ENCODE measurements at places on chromosomes 12 and 14. TPM values are rescaled to one million over a fixed set of nuclear protein-coding genes. Genes with fewer than 3 reads are reported as not detected.

DNA sequence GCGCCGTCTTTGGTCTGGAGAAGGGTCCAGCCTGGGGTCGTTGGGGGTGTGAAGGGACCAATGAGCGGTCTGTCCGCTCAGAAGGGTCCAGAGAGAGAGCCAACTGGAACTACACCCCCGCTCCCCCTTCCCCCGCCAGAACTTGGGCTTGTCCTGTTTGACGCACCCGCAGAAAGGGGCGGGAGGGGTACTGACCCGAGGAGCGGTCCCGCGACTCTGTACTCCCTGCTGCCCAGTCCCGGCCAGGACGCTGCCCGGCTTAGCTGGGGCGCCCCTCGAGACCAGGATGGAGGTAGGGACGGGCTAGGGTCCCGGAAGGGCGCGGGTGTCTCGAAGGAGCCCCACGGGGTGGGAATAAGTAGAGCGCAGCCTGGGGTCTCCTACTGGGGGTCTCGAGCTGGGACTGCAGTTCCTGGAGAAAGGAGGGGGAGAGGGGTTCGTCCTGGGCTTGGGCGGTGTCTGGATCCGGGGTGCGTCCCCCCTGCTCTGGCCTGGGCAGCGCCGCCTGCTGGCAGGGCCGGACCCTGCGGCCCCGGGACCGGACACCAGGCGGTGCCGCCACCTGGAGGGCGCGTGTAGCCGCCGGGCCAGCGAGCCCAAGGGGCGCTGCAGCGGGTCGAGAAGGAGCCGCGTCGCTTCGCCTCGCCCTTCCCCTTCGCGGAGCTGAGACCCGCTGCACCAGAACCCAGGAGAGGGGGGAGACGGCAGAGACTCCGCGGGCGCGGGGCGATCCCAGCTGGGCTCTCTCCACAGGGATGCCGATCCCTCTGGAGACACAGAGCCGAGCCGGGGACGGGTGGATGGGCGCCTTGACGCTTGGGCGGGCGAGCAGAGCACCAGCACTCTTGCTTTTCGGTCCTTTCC is 3.8 kb upstream of the CACNB3 start:
- DNase-seq, result no peak

GRCh38 chr14:72420749-72421474 is 473.0 kb downstream of the DPF3 start:
- DNase-seq, result peak; percentile 58

GRCh38 chr12:55993230-55993853 is 3.7 kb upstream of the SUOX start:
- no peak for DNase-seq

Gene PPTC7
- polyA plus RNA-seq, result 21.2 TPM

- DNase-seq, result no peak
Observed at GRCh38 chr14:33674927-33675326, 275.9 kb downstream of the EGLN3 start.

Gene C14orf119
- 90.1 TPM for polyA plus RNA-seq

DNA sequence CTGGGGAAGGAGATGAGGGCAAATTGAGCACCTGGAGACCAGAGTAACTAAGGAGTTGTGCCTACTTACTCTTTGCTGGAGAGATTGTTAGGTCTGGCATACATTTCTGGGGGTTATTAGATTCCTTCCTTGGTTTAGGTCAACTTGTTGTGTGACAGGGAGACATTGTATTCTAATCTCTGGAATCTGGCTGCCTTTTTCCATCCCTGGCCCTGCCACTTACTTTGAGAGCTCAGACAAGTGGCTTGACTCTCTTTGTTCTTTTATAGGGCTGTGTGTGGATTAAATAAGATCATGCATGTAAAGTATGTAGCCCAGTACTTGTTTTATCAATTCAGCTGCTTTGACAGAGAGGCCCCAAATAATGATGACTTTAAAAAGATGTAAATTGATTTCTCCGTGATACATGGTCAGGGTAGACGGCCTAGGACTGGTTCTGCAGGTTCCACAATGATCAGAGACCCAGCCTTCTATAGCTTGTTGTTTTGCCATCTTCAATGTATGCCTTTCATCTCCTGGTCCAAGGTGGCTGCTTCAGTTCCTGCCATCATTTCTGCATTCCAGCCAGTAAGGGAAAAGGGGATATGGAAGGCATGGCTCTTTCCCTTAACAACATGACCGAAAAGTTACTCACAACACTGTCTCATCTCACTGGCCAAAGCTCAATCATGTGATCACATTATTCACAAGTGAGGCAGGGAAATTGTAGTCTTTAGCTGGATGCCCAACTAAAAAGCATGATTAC is 72.6 kb downstream of the CHST11 start:
- no peak for DNase-seq

GRCh38 chr12:95126736-95127135 is 53.3 kb upstream of the NR2C1 start:
- no peak for DNase-seq

Measured in right renal cortex interstitium (tissue), 3 donors.